ENCODE measurements at places on chromosomes 2 and 18.

DNA sequence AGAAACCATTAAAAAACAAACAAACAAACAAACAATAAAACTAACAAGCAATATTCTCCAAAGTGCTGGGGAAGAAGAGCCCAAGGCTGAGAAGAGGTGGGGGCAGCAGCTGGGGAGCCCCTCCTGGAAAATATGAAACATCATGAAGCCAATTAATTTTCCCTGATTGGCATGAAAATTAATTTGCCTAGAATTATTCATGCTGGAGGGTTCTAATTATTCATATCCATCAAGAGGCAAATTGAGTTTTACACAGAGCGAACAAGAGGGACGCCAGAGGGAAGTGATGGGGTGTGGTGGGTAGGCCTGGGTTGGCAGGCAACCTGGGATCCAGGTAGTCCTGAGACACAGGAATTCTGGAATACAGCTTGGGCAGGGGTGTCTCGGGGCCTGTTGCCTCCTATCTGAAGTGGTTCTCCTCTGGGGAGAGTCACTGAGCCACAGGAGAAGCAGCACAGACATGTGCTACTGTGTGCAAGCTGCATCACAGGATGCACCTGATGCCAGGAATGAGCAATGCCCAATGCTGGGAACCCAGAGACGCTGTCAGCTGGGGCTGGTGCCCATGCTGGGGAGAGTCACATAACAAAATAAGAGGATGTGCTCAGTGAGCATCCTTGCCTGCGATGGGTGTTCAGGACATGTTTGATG is 100.5 kb downstream of the TEX51 start:
- DNase-seq, result no peak

- DNase-seq, result no peak
These were observed 372.7 kb upstream of the KYNU start for GRCh38 chr2:142504754-142505153.

DNA sequence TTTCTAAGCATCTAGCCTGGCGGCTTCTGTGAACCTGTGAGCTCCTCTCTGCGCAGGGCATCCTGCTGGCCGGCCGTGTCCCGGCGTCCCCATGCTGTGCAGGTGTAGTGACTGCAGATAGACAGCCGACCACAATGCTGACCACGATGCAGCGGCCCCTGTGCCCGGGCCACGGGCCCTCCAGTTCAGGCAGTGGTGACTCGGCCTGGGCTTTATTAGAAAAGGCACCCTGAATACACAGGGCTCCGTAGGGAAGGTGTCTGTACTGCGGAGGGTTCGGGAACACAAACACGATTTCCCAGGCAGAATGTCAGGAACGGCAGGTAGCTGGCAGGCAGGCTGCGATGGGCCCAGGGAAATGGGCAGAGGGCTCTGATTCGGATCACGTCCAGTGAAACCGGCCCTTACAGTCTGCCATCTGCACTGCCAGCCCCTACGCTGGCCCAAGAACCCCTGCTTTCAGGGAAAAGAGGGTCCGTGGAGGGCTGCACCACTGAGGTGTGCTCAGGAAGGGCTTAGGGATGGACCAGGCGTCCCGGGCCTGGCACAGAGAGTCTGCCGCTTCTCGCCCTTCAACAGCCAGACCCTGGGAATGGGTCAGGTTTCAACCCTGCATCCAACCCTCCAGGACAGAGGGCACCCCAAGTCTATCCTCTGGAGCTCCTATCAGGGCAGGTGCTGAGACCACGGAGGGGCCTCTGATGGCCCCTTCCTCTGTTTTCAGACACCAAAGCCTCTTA is 196.5 kb downstream of the HDAC4 start:
- no peak for DNase-seq

DNA sequence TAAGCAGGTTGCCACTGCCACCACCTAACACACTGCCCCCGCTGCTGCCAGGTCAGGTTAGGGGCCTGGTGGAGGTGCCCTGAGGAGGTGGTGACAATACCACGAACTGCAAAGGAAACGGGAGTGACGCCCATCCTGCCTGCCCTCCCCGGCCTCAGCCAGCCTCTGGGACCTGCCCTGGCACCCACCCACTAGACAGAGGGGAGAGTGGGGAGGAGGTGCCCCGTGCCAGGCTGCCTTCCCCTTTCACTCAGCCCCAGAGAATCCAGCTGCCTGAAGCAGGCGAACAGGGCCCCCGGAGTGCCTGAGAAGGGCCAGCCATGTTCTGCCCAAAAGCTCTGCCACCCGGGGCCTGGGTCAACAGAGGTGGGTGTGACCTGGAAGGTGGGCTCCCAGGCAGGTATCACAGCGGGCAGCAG is 44.5 kb upstream of the FOSL2 start:
- DNase-seq, result no peak

- no peak for DNase-seq
These were observed 204.2 kb upstream of the CDH20 start for GRCh38 chr18:61129001-61129400.

- no peak for DNase-seq
These were observed 10.0 kb upstream of the SPTBN1 start for GRCh38 chr2:54446122-54446521.

DNA sequence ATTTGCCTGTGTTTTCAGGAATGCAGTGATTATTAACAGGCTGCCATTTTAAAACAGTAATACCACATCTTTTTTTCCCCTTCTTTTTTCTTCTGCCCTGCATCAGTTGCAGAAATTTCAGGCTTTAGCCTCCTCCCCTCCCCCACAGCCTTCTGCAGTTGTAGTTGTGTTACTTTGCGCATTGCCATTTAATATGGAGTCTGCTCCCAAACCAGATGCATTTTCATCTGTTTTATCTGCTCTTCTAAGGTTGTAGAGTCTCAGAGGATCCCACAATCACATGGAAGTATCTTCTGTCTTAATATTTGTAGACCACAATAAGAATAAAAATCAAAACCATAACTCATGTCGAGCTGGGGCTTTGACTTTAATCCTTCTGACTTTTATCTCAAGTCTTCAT is 3.8 kb downstream of the ASXL3 start:
- DNase-seq, result no peak

GRCh38 chr2:164701565-164701964 is 80.3 kb upstream of the GRB14 start:
- no peak for DNase-seq

- no peak for DNase-seq
These were observed 128.5 kb upstream of the SH3BP4 start for GRCh38 chr2:234823196-234823876.

GRCh38 chr2:19987936-19988335 is 2.0 kb downstream of the WDR35 start:
- DNase-seq, result no peak

DNA sequence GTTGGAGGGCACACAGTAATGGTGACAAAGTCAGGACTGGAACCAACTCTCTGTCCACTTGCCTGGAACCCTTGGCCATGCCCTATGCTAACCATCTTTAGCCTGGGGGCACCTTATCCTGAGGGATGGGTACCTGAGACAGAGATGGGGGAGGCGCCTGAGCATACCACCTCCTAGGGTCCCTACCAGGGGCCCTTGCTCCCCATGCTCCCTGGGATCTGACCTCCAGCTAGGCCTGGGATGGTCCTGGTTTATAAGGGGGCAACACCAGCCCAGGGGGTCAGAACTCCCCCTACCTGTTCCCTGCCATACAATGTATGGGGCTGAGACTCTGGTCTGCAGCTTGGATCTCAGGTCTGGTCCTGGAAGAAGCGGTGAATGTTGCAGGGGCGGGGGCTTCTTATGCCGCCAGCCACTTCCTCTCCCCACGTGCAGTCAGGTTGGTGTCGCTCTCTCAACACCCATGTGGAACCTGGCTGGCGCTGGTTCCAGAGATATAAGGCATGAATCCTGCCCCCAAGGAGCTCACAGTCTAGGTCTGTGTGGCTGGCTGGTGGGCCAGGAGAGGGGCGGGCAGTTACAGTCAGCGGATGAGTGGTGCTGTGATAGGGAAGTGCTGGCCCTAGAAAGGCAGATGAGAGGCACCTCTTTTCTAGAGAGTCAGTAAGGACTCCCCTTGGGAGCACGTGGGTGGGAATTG is 3.8 kb upstream of the TOGARAM2 start:
- DNase-seq, result no peak

DNA sequence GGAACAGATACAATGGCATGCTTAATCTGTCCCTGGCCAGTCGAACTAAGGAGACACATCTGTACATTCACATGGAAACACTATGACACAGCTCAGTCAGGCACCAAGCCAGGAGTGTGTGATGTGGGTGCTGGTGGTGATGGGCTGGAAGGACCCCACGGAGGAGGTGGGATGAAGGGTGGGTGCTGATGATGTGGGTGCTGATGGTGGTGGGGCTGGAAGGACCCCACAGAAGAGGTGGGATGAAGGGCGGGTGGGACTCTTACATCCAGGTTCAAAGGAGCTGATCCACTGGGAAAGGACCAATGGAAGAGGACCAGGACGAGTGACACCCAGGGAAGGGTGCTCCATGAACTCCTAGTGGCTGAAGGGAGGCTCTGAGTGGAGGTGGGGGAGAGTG is 34.8 kb upstream of the ACAA2 start:
- DNase-seq, result no peak

- no peak for DNase-seq
These were observed 15.4 kb downstream of the GDF7 start for GRCh38 chr2:20682167-20682920.

- DNase-seq, result no peak
These were observed 156.3 kb upstream of the HS6ST1 start for GRCh38 chr2:128474962-128475361.

- DNase-seq, result peak; percentile 55
These were observed 18.0 kb downstream of the ARID5A start for GRCh38 chr2:96554293-96555145.

GRCh38 chr18:48324651-48325050 is 84.5 kb downstream of the ZBTB7C start:
- no peak for DNase-seq

GRCh38 chr18:48781163-48781987 is 169.4 kb downstream of the SMAD7 start:
- no peak for DNase-seq

GRCh38 chr2:100845141-100845991 is 25.4 kb downstream of the NPAS2 start:
- DNase-seq, result no peak

DNA sequence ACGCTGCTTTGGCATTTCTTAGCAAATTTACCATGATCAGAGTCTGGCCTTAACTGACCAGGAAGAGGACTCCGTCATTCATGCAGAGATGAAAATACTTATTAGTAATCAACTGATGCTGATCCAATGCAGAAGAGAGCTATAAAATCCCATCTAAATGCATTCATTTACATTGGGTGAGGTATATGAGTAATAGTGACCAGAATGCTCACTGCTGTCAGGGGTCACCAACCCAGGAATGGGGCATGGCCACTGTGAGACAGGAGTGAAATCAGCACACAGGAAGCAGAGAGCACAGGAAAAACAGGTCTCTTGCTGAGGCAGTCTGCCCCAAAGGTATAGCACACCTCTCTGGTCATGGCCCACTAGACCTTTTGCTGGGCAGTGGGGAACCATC is 68.1 kb upstream of the TMEM247 start:
- DNase-seq, result no peak

- DNase-seq, result no peak
These were observed at the start of gene FHOD3 for GRCh38 chr18:36297417-36298125. FHOD3 (plus strand) TSS chr18:36297713; CDS start chr18:36297836, 123 bp downstream.

DNA sequence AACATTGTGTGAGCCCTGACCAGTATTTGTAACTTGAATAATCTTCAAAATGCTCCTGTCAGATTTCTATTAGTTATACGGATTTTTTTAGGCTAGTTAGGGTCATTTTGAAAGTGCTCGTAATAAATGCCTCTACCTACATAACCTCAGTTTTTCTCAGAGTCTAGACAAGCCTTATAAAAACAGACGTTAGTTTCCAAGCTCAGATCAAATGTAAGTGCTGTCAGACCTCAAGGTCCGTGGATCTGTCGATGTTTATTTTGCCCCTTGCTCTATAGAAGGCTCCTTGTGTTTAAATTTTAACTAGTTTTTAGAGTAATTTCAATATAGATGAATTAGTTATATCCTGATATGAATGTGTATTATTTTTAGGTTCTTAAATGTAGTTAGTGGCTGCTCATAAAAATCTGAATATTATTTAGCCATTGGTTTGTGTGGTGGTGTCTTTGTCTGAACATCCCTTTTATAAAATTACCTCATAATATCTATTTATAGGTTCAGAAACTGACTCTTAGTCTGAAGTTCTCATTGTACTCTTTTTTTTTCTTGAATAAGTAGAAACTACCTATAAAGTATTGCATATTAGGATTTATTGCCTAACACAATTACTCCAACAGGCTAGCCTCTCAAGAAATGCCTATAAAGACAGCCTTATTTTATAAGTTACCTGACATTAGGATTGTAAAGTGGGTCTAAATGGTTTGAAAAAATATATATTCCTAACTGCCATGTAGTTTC is 71.1 kb downstream of the MTA3 start:
- no peak for DNase-seq

DNA sequence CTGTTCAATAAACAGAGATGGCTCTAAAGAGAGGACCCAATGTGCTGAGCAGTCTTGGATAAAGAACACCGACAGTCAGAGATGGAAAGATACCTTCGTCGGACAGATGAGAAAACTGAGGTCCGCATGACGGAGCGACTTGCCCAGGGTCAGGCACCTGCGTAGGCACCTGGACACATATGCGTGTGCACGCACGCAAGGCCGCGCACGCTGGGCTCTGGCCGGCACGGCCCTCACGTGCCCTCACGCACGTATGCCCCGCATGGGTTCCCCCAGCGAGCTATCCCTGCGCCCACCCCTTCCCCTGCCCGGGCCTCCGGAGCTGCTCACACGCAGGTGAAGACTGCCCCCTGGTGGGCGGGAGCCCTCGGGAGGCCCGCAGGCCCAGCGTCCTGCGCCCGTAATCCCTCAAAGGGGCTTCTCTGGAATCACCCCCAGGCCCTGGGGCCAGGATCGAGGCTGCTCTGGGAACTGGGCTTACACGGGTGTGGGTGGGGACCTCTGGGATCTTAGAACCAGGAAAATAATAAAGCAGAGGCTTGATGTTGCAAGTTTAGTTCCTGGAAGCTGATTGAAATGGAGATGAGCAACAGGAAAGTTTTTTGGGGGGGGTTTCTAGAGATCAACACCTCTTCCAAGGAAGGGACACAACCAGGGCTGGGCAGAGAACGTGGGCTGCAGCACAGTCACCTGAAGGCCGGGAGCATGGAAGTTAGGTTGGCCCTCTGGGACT is 246.3 kb downstream of the TNS1 start:
- DNase-seq, result no peak

DNA sequence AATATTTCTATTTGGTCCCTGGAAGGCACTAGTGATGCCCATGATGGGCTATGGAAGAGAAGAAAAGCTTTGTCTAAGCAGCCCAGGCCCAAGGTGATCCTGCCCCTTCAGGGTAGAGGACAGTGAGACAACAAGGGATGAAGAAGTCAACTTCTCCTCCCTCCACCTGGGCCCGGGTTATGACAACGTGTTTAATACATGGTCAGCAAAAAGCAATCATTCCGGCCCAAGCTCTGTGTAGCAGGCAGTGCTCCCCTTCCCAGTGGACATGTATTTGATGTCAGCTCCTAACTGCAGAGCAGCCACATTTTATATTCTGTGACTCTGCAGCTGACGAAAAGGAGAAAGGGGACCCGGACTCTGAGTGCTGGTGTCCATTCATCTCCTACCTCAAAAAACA is 67.2 kb upstream of the MFF start:
- no peak for DNase-seq
